ENCODE measurements at places on chromosomes 6 and 20.

DNA sequence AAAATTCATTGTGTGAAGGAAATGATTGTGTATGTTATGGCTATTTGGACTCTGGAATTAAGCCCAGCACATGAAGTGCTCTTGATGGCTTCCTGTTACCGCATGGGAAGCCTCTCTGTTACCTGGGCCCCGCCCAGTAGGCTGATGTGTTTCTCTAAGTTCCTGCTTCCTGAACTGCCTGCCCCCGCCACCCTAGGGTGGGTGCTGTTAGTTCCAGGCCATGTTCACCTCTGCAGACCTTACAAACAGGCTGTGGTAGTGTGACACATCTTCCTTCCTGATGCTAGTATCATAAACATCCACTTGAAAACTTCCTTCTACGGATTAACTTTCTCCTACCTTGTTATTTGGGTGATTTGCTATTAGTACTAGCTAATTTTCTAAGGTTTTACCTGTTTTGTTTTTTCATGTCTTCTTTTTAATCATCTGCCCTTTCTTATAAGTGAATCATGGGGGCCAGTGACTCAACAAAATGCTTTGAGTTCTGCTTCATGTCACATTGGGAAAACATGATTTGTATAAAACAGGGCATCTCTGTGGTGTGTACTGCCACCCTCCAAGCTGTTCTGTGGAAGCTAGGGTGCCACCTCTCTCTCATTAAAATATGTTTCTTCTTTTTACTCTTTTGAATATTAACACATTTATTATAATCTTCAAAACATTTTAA, 40.6 kb downstream of the SH3BGRL2 start:
- DNase-seq, result no peak

DNA sequence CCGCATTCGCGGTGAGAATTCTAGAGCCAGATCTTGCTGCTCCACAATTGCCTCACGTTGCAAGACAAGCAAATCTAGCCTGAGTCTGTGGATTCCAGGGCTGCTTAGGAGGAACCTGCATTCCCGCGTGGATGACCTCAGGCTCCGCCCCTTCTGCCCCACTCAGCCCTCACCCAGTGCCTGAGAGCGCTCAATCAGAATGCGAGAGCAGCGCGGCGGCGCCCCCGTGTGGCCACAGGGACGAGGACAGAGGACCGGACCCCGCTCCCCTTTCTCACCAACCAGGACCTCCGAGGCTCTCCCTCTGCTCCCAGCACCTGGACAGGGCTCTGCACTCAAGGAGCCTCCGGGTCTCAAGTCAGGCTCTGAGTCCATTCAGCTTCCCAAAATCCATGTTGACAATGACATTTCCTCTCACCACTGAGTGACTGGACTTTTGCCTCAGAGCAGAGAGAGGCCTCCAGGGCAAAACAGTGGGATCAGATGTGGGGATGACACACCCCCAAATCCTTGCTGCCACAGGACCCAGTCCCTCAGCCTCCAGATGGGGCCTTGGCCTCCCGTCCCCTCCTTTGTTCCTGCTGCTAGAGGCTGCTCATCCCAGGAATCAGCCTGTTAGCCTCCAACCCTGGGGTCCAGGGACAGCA, 52.0 kb downstream of the RPP21 start:
- peak; percentile 88 for DNase-seq

- DNase-seq, result no peak
These were observed 22.7 kb upstream of the NTSR1 start for GRCh38 chr20:62685781-62686555.

DNA sequence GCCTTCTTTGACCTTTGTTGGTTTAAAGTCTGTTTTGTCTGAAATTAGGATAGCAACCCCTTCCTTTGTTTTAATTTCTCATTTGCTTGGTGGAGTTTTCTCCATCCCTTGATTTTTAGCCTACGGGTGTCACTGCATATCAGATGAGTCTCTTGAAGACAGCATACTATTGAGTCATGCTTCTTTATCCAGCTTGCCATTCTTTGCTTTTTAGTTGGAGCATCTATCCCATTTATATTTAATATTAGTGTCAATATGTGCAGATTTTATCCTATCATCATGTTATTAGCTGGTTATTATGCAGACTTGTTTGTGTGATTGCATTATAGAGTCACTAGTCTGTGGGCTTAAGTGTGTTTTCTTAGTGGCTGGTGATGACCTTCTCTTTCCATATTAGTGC, 622.2 kb downstream of the MMUT start:
- DNase-seq, result no peak

- no peak for DNase-seq
These were observed 86.1 kb upstream of the STMND1 start for GRCh38 chr6:17015551-17016381.

DNA sequence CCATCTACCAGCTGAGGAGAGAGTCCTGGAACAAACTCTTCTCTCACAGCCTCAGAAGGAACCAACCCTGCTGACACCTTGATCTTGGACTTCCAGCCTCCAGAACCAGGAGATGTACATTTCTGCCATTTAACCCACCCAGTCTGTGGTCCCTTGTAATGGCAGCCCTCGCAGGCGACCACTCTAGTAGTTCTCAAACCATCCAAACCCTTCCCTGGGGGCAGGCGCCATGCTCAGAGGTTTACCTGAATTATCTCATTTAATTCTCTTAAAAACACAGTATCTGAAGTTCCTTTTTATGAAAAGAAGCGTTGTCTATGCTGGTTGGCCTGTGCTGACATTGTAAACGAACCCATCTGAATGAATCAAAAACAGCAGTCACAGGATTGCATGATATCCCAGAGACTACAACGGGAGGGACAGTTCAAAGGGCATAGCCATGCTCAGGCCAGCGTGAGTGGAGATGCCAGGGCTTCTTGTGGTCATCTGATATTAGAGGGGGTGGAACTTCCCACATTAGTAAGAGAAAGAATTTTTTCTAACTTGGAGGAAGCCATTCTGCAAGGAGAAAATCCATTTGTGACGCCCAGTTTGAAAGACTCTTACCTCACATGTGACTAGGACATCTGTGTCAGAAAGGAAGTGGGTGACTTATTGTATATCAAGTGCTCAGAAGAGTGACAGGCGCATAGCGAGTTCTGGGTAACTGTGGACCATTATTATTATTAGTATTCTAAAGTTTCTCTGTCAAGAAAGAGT, 17.2 kb upstream of the TAGAP start:
- DNase-seq, result no peak

DNA sequence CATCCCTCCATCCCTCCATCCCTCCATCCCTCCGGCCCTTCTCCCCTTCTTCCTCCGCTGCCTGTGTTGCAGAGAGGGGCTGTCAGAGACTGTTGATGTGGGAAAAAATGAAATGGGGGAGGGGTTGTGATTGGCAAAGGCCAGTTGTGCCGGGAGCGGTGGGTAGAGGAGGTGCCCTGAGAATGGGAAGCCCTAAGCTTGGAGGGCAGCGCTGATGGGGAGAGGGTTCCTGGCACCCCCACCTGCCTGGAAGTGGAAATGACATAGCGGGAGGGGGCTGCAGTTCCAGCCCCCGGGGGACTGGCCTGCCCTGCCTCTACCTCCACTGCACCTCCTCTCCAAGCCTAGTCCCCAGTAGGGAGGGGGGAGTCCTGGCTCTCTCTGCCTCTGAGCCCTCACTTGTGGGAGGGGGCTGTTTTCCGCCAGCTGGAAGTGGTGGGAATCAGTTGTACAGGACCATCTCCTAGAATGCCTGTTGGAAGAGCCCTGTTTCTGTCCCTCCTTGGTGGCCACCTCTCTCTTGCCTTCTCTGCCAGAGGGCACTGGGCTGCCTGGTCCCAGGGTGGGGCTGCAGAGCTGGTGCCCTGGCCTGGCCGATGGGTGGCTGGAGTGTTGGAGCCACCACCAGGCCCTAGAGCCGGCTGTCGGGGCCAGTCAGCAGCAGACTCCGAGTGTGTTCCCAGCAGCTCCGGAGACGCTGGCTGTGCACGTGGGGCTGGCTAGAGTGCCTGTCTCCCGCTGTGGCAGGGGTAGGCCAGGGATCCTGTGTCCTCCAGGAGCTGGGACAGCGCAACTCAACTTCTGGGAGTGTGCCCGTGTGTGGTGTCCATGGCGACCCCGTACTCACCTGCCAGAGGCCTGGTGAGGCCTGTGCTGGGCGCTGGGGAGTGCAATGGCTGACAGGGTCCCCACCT, 1.5 kb downstream of the DLGAP4 start:
- DNase-seq, result no peak

DNA sequence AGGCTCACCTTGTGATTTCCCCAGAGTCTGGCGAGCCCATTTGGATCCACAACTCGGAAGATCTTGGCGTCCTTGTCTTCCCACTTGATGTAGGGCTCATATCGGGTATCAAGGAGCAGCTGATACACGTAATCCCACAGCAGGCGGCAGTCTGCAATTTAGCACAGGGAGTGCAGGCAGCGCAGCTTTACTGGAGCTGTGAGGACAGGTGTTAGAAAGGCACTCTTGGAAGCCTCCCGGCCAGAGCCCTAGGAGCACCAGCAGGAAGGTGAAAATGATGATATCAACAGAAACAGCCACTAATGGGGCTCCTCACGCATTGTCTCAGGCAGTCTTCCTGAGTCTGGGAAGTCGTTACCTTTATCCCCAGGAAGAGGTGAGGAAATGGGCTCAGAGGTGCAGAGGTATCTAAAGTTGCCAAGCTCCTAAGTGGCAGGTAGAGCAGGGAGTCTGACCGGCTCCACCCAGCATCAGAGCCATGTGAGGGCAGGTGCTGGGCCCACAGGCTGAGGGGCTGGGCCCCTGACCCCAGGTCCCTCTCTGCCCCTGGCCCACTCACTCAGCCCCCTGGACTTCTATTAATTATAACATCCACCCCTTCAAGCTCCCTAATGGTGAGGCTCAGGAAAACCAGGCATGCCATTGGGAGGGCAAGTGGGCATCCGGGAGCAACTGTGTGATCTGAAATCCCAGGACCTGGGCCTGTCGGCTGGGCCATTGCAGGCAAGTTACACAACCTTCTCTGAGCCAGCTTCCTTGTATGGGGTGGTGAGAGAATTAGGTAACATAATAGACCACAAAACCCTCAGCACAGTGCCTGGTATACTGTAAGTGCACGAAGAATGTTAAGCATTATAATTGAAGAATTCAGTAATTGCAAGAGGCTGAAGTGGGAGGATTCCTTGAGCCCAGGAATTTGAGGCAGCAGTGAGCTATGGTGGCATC, 18.3 kb downstream of the ETV7 start:
- peak; percentile 87 for DNase-seq

DNA sequence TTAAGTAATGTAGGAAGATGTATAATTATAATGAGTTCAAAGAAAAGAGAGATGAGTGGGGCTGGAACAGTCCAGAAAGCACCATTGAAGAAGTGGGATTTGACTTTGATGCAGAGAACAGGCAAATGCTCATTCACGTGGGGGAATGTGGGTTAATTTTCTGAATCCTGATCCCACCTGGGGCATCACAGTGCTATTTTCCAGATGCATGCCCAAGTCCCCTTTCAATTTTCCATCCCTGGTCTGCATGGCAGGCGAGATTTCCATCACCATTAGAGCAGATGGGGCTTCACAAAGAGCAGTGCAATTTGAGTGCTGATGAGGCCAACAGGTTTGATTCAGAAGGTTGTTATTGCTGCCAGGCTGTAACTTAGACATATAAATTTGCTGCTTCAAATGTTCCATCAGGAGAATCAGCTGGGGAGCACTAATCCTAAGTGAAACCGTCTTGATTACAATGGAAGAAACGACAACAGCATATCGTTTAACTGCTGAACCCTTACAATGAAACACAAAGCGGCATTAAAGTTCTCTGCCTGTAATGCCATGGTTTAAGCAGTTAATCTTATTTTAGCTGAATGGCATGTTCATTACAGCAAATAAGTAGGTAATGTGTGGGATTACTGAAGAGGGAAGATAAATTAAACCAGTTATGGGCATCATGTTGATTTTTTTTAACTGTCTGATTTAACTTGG, 45.2 kb downstream of the OSTM1 start:
- no peak for DNase-seq

DNA sequence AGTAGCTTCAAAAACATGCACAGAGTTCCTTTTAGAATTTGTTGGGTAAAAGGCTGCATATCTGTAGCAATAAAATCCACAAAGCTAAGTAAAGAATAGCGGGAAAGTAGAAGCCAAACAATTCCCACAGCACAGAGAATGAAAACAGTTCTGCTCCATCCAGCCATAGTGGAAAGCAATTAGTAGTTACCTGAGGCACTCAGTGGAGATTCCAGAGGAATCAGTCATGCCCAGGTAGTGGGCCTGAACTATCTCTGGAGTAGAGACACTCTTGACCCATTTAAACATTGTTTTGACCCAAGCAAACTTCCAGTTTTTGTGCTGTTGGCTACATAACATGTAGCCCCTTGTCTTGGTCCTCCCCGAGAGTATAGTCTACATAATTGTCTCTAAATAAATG, 559.5 kb upstream of the PTCHD4 start:
- DNase-seq, result no peak

- no peak for DNase-seq
These were observed 115.6 kb upstream of the JAG1 start for GRCh38 chr20:10789386-10789785.

- no peak for DNase-seq
These were observed 47.7 kb downstream of the PLAGL2 start for GRCh38 chr20:32159766-32160221.

DNA sequence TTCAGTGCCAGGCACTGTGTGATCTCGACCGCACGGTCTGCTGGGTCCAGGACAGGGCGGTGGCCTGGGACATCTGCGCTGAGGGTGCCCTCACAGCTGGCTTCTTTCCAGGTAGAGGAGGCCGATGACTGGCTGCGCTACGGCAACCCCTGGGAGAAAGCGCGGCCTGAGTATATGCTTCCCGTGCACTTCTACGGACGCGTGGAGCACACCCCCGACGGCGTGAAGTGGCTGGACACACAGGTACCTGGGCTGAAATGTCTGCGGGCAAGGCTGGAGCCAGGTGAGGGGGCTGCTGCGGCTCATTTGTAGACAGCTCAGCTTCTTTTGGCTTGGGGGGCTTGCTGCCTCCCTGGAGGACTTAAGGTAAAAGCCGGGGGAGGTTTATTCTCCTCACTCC, 26.6 kb downstream of the PYGB start:
- DNase-seq, result no peak

DNA sequence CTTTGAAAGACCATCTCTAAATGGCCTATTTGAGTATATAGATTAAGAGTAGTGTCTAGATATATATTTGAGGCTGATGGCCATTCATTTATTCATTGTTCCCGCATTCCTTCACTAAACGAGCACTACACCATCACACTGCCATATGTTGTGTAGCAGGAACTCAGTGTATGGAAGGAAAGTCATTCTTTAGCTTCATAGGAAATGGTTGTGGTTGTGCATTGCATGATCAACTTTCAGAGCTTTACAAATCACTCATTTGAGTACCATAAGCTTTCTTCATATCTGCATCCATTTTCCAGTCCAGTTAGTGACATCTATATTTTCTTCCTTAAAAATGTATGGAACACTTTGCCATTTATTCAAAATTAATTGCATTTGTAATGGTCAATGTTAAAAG, 97.9 kb downstream of the ARID1B start:
- DNase-seq, result no peak

DNA sequence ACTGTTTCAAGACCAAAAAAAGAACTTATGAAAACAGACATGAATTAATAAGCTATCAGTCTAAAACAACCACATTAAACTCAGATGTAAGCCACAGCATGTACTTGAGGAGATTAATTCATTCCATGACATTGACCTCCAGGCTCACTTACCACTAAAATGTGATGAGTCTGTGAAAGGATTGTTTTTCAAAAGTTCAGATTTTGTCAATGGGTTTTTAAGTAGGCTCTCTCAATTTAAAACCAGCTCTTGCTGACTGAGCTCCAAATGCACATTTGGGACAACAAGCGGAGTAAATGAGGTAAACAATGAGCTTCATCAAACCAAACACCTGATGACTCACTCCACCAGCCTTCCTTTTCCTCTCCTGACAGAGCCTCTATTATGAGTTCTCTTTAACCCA, 197.0 kb downstream of the SIM1 start:
- no peak for DNase-seq

GRCh38 chr20:23508449-23509229, 17.7 kb downstream of the CST8 start:
- no peak for DNase-seq

- DNase-seq, result no peak
These were observed 186.1 kb upstream of the SLC24A3 start for GRCh38 chr20:19026121-19026878.

Data from AG08396 (cell line).